Fibroblast of villous mesenchyme (primary cell): ENCODE measurements at places on chromosomes 11 and 22.
A peak's percentile ranks its signal among the peaks of the same experiment; 100 is the strongest.

- no peak for DNase-seq
Observed at GRCh38 chr11:76615950-76616349, 54.6 kb downstream of the LRRC32 start.

GRCh38 chr22:45804319-45804985 lies 132.8 kb downstream of the ATXN10 start:
- DNase-seq: no peak

GRCh38 chr11:94700622-94701021 lies 67.5 kb upstream of the AMOTL1 start:
- peak; percentile 95 for DNase-seq

DNA sequence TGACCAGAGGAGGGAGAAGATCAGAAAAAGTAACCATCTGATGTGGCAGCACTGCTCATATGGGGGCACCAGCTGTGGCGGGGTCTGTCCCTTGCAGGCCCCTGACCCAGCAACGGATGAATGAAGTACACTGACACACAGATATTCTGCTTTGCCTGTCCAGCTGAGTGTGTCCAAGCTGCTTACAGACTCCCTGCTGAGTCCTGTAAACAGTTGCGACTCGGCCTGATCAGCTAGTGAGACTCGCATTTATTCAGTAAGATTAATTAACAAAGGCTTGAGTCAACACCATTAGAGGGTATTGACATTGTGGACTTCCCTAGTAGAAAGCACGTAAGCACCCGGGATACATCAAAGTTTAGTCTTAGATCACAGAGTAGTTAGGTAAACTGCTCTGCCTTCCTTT lies 15.3 kb upstream of the OR10D3 start:
- no peak for DNase-seq

DNA sequence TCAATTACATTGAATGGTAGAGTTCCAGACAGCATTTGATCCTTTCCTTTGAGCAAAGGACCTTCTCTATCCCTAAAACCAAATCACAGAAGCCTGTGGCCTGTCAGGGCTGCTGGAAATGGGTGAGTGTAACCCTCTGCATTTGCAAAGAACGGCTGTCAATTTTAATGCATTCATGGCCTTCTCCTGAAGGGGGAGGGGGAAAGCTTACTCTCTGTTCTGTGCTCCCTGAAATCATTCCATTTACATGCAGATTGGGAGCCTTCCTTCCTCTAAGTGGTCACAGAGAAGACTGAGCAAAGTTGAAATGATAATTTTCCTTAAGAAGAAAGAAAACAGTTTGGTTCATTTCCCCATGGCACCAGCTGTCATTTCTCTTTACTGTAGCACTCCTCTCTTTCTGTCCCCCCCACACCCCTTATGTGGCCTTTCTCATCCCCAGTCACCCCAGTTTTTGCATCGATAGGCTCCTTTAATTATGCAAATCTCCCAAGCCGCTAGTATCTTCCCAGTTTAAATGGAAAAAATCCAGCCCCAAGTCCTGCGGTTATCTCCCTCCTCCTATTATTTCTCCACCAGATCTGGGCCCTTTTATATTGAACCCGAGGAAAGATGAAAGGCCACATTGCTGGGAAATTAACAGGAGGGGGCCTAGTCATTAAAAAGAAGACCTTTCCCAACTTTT lies 109.4 kb upstream of the KIRREL3 start:
- no peak for DNase-seq

DNA sequence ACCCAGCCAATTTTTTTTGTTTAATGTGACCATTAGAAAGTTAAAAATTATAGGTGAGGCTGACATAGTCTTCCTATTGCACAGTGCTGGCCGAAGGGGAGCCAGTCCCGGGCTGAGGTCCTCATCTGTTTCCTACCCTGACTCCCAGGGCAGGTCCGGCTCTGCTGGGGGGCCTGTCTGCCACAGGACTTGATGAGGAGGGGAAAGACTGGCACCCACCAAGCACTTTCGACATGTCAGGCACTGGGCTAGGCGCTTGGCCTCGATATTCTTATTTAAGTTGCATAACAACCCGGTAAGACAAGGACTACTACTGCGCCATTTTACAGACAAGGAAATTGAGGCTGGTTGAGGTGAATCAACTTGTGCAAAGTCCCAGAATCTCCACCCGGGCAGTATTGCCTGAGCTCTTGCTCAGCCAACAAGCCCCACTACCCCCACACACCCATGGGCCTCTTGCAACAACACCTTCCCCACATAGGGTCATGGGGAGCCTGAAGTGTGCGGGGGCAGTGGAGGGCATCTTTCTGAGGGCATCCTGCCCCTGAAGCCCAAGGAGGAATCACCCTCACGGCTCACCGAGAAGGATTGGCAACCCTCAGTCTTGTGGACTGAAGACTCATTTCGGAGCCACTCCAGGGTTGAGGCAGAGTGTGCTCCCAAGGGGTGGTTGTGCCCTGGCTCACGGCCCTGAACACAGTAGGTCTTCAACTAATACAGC lies 62.7 kb upstream of the LINC01488 start:
- DNase-seq: no peak

GRCh38 chr22:40498420-40499208 lies 128.2 kb downstream of the SGSM3 start:
- peak; percentile 90 for DNase-seq

DNA sequence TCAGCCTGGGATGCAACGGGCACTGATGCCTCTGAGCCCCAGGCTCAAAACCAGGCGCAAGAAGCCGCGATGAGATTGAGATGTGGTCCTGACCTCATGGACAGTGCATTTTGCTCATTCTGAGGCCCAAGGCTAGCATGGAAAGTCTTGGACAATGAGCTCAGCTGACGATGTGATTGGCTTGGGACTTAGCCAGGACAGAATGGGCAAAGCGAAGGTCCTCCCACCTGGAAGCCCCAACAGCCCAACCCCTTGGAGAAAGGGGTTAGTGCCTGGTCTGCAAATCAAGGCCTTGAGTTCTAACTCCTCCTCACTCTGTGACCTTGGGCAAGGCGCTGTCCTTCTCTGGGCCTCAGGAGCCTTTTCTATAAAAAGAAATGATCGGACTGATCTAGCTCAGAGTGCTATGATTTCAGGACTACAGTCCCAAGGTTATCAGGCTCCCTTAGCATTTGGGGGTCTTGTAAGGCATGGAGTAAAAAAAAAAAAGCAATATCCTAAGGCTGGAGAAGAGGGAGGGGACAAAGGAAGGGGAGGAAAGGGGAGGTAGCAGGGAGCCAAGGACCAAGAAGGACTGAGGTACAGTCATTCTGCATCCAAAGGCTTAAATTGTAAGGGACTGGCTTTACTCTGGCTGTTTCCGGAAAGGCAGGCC lies 2.7 kb downstream of the SLC43A3 start:
- DNase-seq: no peak

DNA sequence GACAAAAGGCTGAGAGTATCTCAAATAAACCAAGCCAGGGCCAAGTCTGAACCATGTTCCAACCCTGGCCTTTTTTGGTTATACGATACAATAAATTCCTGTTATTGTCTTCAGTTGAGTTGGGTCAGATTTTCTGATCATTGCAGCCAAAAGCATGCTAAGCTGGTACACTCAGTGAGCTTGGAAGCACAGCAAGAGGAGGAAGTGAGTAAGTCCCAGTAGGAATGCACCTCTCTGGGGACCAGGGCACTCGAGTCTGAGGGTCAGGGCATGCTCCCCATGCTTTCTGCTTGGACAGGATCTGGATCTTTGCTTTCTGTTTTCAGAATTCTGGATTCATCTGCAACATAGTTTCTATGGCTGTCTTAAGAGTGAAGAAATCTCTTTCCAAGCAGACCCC lies 73.1 kb downstream of the TMPRSS5 start:
- no peak for DNase-seq

GRCh38 chr11:134794192-134794591 lies 382.1 kb upstream of the B3GAT1 start:
- no peak for DNase-seq

DNA sequence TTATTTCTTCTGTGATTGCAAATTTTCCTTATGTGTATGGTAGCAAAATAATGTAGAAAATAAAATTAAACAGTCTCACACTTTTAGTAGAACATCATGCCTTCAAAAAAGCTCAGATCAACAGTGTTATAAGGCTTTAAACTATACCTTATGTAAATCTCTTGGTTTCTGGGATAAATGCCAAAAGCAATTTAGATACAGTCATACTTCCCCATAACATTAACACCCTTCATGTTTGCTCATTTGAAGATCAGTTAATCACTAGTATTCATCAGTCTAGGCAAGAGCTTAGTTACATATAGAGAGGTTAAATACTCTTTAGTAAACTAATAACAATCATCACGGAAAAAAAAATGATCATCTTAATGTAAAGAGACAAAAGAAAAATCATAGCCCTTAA lies 421.8 kb upstream of the ANO3 start:
- no peak for DNase-seq

DNA sequence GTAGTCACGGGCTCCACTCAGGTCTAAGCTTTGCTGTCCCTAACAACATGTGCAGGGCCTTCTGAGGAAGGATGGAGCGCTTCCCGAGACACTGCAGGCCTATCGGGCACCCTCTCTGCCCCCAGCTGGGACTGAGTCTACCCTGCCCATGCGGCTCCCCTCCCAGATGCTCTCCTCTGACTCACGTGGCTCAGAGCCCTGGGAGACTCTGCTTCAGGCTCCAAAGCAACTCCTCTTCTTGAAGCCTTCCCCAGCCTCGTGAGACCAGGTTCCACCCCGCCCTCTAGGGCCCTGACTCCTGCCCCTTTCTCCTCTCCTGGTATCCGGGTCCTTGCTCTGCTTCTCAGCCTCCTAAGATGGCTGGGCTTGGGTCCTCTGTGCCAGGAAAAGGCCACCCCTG lies 28.4 kb upstream of the ARFGAP3 start:
- no peak for DNase-seq

DNA sequence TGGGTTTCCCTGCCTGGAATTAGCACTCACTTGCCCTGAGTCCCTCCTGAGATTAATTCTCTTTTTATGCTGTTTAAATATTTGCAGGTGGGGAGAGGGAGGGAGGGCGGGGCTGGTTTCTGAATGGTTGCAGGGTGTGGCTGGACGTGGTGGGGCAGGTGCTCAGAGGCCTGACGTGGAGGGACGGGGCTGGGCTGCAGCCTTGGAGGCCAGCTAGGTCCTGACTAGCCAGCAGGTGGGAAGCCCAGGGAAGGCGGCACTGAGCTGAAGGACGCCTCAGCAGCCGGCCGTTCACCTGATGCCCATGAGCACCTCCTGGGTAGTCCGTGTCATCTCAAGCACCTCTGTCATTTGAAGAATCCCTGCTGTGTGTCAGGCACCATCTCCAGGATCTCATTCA lies 21.3 kb downstream of the SGSM1 start:
- DNase-seq: no peak

DNA sequence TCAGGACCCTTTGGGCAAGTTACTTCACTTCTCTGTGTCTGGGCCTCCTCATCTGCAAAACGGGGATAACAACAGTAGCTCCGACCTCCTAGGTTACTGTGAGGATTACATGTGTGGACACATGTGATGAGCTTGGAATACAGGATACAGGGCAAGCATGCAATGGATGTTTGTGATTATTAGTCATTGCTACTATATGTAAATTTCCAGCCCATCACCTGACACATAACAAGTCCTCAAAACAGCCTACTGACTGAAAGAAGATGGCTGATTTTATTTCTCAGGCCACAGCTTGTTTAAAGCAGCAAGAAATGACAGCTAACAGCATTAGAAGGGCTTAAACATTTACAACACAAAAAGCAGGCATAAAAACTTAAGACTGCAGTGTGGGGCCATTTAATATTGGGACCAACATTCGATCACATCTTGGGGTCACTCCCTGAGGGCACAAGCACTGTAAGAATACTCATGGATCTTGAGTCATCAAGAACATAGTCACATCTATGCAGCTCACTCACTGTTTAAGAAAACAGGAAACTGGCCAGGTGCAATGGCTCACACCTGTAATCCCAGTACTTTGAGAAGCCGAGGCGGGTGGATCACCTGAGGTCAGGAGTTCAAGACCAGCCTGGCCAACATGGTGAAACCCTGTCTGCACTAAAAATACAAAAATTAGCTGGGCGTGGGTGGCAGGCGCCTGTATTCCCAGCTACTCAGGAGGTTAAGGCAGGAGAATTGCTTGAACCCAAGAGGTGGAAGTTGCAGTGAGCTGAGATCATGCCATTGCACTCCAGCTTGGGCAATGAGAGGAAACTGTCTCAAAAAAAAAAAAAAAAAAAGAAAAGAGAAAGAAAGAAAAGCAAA lies 49.5 kb downstream of the ABTB2 start:
- DNase-seq: peak; percentile 20

DNA sequence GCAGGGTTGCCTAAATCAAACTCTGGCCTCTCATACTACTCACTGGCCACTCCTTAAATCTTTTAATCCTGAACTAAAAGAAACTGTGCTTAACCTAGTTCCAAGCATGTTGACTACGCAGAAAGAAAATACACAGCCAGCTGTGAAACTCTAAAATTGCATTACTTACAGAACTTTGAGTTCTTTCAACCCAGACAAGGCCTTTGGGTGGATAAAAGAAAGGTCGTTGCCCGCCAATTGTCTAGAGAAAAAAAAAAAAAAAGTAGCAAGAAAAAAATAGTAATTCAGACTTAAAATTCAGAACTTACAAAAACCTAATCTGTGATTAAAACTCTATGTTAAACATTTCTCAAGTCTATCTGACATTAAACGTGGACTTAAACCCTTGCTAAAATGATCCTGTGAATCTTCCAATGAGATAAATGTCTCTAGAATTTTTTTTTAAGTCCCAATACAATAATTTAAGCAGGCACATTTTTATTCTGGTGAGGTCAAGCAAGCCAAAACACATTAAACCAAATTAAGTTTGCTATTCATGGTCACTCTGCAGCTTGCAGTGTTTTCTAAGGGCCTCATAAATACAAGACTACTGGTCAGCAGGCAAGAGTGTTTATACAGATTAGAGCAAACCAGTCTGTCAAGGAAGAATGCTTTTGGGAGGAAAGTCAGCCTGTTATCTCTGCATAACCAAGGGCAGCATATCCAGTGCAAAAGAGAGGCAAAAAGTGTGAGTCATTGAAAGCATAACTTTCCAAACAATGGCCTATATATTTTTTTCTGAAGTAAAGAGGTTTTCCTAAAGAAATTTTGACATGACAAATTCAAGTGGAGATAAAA lies 29.5 kb upstream of the CCDC34 start:
- peak; percentile 87 for DNase-seq

GRCh38 chr22:27850000-27850521 lies 48.5 kb upstream of the MN1 start:
- DNase-seq: no peak

GRCh38 chr11:60265373-60266214 lies 14.9 kb upstream of the MS4A4A start:
- peak; percentile 23 for DNase-seq

DNA sequence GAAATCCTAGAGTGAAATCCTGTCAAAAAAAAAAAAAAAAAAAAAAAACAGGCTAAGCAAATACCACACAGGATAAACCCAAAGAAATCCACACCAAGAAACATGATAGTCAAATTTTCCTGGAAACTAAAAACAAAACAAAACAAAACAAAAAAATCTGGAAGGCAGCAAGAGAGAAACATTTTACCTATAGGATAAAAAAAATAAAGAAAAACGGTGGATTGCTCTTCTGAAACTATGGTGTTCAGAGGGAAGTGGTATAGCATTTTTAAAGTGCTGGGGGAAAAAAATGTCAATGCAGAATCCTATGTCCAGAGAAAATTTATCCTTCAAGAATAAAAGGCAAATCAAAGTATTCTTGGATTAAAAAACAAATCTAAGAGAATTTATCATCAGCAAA lies 41.6 kb upstream of the CBX7 start:
- DNase-seq: no peak

GRCh38 chr11:76947800-76948199 lies 86.4 kb upstream of the B3GNT6 start:
- no peak for DNase-seq
